Hematopoietic multipotent progenitor cell treated with erythropoietin and hydrocortisone succinate and interleukin-3 and kit ligand, for 8 days (in vitro differentiated cells): ENCODE measurements at places on chromosomes 3 and 15.

DNA sequence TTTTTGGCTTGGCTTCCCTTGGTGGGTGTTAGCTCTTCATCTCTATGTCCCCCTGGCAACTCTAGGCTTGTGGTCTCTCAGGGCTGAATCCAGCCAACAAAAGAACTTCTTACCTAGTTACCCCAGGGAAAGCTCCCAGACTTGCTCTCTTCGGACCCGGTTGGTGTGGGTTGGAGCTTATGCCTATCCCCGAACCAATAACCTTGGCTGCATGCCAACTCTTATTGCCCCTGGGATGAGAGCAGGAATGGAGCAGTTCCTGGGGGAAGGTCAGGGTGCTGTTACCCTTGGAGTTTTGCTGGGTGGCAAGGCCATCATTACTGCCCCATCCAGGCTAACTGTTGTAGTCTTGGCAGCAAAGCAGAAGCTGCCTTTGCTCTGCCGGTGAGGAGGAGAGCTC, 147.8 kb downstream of the CACNA1D start:
- no peak for DNase-seq

GRCh38 chr3:168383573-168383972, 287.8 kb upstream of the GOLIM4 start:
- DNase-seq = no peak

DNA sequence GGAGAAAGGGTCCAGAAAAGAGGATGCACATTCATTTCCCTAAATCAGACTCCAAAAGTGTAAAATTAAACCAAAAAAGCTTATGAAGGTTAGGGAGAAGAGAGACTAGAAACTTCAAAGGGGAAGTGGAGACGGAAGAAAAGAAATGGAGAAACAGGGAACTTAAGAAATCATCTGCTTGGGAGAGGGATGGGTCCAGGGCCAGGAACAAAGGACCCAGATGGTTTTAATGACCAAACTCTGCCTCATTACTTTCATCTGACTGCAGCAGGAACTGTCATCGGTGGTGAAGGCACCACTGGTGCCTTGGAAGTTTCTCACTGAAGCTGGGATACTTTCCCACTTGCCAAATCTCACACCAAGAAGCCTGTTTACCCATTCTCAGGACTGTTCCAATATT, 70.5 kb upstream of the SLC4A7 start:
- no peak for DNase-seq

DNA sequence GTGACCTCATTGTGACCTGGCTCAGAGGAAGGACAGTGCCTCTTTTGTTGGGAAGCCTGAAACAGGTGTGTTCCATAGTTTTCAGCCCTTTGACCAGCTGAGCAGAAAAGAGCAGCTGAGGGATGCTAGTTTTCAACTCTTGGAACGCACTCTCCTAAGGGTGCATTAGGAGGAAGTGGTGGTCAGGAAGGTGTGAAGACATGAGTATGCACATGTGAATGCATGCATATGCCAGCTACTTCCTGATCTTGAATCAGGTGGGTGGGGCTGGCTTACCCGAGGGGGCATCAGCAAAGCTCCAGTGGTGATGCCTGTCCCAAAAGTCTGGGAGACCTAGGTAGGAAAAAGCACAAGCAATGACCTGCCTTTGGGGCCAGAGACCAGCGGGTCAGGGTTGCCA, 23.3 kb upstream of the CEMIP start:
- no peak for DNase-seq

GRCh38 chr3:124320976-124321375, 329.1 kb upstream of the ROPN1 start:
- no peak for DNase-seq

GRCh38 chr3:31357451-31357850, 175.3 kb upstream of the STT3B start:
- no peak for DNase-seq

DNA sequence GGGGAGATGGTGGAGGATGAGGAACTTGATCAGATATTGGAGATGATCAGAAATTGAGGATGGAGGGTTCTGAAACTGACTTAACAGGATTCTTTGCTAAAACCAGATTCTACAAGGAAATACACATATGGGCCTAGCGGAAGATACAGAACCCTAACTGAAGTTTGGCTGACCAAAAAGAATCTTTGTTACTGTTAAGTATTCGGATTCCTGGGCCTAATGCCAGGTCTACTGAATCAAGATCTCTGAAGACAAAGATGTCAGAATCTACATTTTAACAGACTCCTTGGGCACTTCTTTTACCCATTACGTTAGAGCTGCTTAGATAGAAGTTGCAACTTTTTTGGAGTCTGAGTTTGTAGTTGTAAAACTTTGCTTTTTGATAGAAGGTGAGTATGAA, 137.7 kb downstream of the FNDC3B start:
- no peak for DNase-seq

DNA sequence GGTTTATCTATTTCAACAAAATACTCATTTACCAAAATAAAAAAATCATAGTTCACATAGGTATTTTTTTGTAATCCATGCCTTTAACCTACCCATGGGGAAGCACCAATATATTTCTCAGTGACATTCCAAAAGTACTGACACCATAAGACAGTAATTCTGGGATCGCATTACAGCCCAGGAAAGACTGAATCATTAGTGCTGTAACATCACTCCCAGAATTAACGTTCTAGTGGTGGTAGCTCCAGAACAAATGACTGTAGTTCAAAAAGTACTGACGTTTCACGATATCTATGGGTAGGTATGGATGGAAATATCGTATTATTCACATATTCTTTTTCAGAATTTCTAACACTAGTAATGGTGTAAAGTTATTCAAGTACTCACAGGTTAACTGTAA, 54.3 kb upstream of the NEK10 start:
- no peak for DNase-seq

GRCh38 chr3:66938338-66938963, 59.7 kb upstream of the KBTBD8 start:
- peak; percentile 60 for DNase-seq

DNA sequence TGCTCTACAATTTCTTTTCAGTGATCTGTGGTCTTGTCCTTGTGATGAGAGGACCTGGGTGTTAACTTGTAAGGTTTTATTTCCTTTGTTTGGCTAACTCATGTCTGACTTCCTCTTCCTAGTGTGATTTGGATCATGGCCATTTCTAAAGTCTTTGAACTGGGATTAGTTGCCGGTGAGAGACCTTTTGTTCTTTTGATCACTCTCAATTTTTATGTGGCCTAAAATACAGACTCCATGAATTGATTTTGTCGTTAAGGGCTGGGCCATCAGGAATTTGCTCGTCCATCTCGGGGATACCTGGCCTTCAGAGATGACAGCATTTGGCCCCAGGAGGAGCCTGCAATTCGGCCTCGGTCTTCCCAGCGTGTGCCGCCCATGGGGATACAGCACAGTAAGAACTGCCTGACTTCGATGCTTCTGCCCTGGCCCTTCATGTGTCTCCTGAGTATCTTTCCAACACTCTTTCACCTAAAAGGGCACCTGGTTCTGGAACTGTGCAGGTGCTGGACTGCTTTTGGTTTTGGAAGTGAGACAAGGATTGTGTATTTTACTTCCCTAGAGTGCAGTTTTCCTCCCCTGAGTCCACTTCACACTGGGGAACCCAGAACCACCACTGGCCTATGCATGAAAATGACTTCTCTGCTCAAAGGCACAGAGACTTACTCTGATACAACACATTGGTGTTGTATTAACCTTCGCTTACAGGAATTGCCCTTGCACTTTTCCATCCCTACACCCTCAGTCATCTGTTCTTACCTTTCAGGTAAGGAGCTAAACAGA, 13.1 kb upstream of the LRRC2 start:
- DNase-seq = no peak

GRCh38 chr3:173045770-173046382, 95.2 kb downstream of the SPATA16 start:
- peak; percentile 6 for DNase-seq

DNA sequence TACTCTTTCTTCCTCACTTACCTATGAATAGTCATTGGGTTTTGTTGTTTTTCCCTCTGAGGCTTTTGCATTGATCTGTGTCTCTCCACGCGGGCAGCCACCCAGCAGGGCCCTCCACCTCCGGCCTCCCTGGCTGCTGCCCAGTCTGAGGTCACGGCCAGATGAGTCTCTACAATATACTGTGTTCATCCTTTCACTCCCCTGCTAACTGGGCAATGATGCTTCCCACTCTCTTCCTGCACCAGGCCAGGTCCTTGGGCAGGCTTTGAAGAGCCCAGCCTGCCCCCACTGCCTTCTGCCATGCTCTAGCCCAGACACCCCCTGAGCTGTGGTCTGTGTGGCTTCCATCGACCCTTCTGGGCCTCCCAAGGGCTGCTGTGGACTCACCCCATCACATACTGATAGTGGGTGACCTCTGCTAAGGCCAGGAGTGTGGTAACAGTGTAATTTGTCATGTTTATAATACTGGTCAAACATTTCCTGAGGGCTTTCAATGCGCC, 18.0 kb downstream of the PDIA5 start:
- no peak for DNase-seq

GRCh38 chr3:154943981-154944380, 136.1 kb upstream of the MME start:
- DNase-seq = no peak

GRCh38 chr3:27289769-27290413, 79.3 kb downstream of the NEK10 start:
- DNase-seq = no peak

DNA sequence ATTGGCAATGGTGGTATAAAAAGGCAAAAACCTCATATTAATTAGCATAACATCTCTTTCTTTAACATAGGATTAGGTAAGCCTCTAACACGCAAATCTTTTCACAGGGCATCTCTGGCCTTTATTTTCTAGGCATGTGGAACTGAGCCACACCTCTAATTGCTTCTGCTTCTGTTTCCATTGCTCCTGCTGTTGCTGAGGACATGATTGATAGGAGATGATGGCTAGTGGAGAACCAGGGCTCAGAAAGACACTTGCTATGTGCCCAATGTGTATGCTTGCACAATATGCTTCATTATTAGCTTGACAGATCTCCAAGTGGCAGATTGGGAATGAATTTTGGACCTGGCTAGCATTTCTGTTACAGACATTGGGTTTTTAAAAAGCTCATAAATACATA, 114.5 kb downstream of the EPHA3 start:
- DNase-seq = no peak

DNA sequence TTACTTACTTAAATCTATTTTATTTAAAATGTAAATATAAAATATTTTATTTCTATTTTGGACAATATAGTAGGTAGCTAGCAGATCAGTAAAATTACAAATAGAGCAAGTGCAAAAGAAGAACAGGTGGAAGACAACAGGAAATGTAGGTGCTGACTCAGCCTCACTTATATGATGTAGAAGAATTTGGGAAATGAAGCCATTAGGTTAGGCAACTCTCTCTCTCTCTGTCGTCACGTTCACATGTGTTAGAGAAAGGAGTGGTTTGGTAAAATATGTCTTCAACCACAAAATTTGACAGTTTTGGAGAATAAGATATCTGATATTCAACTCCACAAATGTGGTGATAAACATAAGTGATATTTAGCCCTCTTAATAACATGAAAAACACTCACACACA, 532.5 kb upstream of the KCNMB2 start:
- DNase-seq = no peak

- peak; percentile 65 for DNase-seq
Observed at GRCh38 chr15:74768771-74769342, 13.0 kb upstream of the CSK start.

DNA sequence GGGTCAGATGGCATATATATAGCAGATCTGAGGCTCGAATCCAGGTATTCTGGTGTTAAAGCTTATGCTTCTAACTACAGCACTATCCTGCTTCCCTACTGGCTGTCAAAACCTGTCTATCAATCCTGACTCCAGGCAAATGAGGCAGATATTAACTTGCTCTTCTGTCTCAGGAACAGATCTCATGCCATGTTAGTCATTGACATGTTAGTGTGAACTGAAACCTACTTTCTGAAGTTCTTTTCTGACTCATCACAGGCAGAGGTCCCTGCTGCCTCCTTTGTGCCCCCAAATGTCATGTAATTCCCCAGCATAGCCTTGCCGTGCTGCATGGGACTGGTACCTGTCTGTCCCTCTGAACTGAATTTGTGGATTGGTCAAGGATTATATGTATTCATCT, 125.0 kb upstream of the SMAD3 start:
- no peak for DNase-seq

- DNase-seq = peak; percentile 79
Observed at GRCh38 chr3:183275418-183275817, 22.4 kb downstream of the B3GNT5 start.
